CD4-positive, alpha-beta T cell treated with Interleukin-15 for 4 hours (primary cell): ENCODE measurements at places on chromosomes 4 and X.

DNA sequence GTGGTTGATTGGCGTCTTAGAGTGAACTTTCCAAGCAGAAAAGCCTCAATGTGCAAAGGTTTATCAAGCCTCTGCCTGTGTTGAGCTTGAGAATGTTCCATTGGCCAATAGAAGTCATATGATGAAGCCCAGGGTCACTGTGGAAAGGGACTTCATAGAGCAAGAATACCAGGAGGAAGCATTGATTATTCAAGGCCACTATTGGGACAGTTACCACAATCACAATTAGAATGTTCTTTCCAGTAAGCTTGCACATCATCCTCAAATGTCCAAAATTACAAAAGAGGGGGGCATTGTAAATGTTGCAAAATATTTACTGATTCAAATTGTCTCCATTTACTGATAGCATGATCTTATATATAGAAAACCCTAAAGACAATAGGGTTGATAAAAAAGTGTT lies 32.9 kb upstream of the NDP start:
- no peak for DNase-seq

GRCh38 chr4:1852904-1853623 lies 2.9 kb downstream of the LETM1 start:
- no peak for DNase-seq

DNA sequence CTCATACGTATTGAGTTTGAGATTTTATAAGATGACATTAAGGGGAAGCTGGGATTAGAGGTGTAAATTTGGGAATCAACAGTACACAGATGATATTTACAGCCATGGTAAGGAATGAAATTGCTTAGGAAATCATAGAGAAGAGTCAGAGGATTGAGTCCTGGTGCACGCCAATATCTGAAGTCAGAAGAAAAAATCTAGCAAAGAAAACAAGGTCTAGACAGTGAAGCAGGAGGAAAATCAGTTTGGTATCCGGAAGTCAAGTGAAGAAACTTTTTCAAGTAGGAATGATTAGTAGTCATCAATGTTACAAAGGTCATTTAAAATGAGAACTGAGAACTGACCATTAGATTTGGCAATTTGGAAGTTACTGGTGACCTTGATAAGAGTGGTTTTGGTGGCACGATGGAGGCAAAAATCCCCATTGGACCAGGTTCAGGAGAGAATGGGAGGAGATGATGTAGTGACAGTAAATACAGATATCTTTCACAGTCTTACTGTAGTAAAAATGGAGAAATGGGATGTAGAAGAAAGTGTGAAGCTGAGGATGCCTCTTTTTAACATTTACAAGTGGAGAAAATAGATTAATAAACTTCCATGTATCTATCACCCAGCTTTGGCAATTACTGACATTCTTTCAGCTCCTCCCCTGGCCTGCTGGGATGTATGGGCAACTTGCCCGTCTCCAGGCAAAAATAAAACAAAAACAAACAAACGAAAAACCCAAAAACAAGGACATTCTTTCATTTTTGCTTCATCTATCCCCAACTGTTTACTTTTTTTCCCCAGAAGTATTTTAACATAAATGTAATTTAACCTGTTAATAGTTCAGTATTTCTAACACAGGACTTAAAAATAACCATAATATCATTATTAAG lies 11.4 kb upstream of the GPR34 start:
- DNase-seq = no peak

GRCh38 chr4:174277433-174277832 lies 6.0 kb downstream of the FBXO8 start:
- no peak for DNase-seq

- DNase-seq = peak; percentile 77
These were observed 53.4 kb downstream of the CASP6 start for GRCh38 chr4:109649872-109650271.

GRCh38 chrX:42515939-42516338 lies 262.0 kb downstream of the PPP1R2C start:
- no peak for DNase-seq

DNA sequence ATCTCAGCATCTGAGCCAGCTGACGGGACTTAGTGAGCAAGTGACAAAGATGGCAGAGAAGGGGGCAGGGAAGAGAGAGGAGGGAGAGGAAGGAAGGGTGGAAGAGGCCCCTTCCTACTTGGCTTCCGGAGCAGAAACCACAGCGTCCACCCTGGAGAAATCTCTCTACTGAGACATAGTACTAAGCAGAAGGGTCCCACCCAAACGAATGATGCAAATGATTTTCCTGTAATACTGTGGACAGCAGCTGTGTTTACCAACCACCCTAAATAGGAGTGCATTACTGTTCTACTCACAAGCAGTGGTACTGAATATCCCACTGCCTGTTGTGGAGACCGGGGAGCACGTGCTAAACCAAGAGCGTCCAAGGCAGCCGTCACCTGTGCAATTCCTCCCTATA lies 29.4 kb downstream of the DTHD1 start:
- DNase-seq = no peak

DNA sequence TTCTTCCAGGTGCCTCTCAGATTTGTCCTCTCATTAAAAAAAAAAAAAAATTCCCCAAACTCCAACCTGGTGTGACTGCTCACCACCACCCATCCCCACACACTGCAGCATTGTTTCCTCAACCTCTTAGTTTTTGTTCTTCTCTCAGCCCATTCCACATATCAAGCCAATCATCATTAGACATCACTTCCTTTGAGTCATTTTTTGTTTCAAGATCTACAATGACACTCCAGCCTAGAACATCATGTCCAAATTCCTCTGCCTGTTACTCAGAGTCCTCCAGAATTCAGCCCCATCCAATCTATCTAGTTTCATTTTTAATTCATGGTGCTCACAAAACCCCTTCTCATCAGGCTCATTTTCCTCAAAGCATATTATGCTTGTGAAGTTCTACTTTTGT lies 262.5 kb upstream of the TEX13A start:
- DNase-seq = no peak

DNA sequence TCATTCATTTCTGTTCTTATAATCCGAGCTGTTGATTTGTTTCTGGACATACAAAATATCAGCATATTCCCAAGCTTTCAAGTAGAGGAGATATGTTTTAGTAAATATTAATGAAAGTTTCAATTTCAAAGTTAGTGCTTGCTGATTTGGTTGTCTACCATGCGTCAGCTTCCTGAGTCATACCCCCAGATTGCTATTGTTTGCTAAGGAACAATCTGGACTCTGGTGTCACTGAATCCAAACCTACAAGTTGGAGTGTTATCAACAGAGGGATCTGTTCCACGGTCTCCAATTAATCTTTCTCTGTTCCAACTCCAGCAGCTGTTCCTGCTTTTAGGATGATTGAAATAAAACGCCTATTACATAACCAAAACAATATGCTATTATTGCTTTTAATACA lies 96.1 kb upstream of the FAM9A start:
- no peak for DNase-seq

DNA sequence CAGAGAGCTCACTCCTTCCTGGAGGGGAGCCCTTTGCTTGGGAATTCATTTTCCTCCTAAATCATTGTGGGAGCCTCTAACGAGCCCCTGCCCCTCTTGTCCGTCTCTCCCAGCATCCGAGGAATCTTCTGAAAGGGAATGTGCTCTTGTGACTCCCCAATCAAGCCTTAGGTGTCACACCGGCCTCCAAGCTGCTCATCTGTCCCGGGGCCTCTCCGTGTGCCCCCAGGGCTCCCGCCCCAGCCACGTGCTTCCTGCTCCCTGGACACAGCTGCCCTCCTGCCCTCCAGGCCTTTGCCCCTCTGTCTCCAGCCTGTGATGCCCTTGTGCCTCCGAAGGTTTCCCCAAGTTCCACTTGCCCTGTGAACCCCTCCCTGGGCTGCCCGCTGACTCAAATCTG lies 239.8 kb downstream of the AFAP1 start:
- DNase-seq = no peak

DNA sequence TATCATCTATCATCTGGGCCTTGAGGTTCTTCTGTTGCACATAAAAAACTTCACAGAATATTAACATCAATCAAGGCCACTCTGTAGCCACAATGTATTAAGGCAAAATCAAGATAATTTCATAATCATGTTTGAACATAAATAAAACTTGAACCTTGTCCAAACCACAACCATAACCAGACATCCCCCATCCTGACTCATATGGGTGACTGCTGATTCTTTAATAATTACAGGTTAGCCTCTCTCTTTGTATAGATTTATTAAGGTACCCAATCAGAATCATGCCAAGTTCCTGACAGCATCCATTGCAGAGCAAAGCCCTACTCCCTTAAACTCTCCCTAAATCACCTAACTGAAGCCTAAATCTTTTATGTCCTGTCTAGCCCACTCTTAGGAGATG lies 16.7 kb upstream of the AREG start:
- no peak for DNase-seq

- DNase-seq = no peak
These were observed 37.6 kb downstream of the MAGEA9 start for GRCh38 chrX:149819371-149819770.

DNA sequence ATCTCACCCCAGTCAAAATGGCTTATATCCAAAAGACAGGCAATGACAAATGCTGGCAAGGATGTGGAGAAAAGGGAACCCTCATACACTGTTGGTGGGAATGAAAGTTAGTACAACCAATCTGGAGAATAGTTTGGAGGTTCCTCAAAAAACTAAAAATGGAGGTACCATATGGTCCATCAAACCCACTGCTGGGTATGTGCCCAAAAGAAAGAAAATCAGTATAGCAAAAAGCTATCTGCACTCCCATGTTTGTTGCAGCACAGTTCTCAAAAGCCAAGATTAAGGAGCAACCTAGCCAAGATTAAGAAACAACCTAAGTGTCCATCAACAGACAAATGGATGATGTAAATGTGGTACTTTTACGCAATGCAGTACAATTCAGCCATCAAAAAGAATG lies 70.7 kb downstream of the DCAF12L1 start:
- DNase-seq = no peak

DNA sequence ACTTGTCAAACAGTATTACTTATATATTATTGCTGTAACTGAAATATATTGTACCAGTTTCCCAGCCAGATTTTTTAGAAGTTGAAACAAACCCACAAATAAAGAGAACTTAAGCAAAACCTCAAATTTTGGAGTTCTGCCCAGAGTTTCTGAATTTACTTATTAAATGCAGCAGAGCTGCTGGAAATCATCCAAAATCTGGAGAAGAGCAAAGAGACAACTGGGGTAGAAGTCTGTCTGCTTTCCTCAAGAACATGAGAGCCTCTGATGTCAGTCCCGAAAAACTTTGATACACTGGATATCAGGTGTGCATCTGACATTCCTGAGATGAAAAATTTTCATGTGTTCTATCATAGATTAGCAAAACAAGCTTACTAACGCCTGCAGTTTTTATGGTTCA lies 325.9 kb downstream of the NR3C2 start:
- no peak for DNase-seq

DNA sequence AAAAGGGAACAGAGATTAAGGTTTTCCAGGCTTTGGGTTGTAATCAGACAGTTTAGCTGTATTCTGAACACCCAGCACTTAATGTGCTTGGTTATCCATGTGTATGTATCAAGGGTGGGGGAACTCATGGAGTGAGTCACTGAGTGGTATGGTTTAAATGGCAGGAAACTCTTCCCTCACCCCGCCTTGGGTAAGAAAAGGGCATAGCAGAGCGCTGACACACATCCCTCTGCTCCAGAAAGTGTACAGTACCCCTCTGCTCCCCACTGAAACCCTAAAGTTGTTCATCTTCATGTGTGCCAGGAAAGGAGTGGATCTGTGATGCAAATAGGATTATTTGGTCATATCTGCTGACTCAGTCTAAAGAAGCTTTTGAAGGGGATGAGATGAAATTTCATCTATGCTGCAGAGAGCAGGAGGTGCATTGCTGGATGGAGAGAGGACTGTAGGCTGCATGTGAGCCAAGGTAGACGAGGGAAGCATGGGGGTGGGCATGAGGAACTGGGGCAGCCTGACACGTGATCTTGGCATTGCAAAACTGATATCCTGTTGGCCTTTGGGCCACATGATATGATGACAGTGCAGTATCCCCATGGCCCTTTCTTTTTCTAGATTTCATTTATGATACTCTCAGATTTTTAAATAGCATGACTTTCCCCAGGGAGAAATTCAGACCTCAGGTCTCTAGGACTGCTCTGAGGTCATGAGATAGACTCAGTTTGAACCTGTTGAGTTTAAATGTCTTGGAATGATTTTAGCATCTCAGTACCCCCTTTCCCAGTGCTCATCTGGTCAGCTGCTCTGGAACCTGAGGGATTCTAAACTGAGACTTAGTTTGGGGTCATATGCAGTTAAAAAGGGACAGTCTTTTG lies 84.8 kb downstream of the TMEM164 start:
- DNase-seq = no peak

- no peak for DNase-seq
These were observed 1.4 kb upstream of the SMAD1 start for GRCh38 chr4:145480257-145480656.

GRCh38 chr4:2105559-2105958 lies 46.4 kb downstream of the NAT8L start:
- DNase-seq = no peak

- DNase-seq = no peak
These were observed 34.4 kb downstream of the NEXMIF start for GRCh38 chrX:74890676-74891430.

DNA sequence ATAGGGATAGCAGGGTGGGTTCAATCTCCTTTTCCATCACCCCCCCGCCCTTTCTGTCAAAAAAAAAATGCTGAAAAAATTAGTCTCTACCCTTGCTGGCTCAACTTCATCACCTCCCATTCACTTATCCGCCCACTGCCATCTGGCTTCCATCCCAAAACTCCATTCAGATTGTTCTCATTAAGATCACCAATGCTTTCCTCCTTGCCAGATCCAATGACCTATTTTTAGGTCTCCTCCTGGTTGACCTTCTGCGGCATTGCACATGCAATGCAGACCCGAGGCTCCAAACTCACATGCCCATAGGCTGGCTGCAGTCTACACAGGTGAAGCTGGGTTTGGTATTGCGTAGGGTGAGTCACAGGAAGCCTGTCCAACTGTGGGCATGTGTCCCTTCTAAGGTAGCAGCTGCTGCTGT lies 21.1 kb upstream of the STIM2 start:
- no peak for DNase-seq

DNA sequence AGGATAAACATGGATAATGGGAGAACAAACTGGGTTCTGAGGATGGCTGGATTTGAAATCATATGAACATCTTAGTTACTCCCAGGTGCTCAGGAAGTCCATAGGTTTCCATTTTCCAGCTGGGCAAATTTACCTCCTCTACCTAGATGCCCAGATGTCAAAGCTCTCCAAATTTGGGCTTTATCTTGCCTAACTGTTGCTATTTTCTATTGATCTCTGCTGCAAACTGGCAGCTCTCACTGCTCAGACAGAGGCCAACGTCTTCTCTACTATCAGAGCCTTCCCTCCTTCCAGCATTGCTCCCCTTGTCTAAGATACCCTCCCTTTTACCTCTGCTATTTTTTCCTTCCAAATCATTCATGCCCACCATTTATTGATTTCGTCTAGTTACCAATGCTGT lies 62.1 kb downstream of the LDB2 start:
- DNase-seq = no peak
